ENCODE measurements at places on chromosomes 5 and 9. TPM values are rescaled to one million over a fixed set of nuclear protein-coding genes. Genes with fewer than 3 reads are reported as not detected.

FSD1L gene
- 13.2 TPM for total RNA-seq

DNA sequence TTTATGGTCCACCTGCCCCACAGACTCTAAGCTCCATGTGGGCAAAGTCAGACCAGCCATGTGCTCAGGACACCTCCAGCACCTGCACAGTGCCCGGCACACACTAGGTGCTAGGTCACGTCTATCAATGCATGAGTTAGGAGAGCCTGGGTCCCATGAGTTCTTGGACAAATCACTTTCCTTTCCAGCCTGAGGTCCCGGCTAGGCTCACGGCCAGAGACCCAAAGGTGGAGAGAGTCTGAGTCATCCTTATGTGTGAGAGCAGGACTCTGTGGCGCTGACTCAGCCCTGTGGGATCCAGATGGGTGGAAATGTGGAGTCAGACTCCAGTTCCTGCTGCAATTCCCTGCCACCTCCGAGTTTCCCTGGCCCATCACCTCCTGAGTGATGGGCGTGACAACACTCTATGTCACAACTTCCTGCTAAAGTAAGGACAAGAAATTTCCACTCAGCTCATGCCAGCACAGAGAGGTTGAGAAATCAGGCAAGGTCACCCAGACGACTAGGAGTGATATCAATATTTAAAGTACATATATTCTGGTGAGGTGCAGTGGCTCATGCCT, 2.5 kb upstream of the ST6GALNAC4 start:
- H3K27me3 ChIP-seq = no peaks in the 10 kb centered on the region
- H3K4me1 ChIP-seq = peaks cover 19% of the 10 kb centered on the region
- no peaks in the 10 kb centered on the region for H3K36me3 ChIP-seq
- peak; percentile 89 for DNase-seq
- H3K4me3 ChIP-seq = no peak overlapping the region

- no peaks in the 10 kb centered on the region for H3K4me1 ChIP-seq
- H3K4me3 ChIP-seq = no peak overlapping the region
- no peak overlapping the region for H3K27ac ChIP-seq
- H3K36me3 ChIP-seq = no peaks in the 10 kb centered on the region
Measured at GRCh38 chr9:15353892-15354291, 46.9 kb upstream of the TTC39B start.

DNA sequence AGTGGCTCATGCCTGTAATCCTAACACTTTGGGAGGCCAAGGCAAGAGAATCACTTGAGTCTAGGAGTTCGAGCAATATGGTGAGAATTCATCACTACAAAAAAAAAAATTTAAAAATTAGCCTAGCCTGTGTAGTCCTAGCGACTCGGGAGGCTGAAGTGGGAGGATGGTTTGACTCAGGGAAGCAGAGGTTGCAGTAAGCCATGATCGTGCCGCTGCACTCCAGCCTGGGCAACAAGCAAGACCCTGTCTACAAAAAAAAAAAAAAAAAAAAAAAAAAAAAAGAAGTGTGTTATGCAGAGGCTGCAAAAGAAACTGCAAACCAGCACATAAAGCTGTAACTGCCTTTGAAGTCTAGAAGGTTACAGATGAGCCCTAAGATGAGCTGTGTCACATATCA, 116.9 kb upstream of the SLC1A3 start:
- H3K27ac ChIP-seq = no peak overlapping the region
- no peaks in the 10 kb centered on the region for H3K27me3 ChIP-seq
- H3K4me3 ChIP-seq = no peak overlapping the region
- no peak for DNase-seq
